ENCODE measurements at places on chromosomes 2 and 18. TPM values are rescaled to one million over a fixed set of nuclear protein-coding genes. Genes with fewer than 3 reads are reported as not detected.

DNA sequence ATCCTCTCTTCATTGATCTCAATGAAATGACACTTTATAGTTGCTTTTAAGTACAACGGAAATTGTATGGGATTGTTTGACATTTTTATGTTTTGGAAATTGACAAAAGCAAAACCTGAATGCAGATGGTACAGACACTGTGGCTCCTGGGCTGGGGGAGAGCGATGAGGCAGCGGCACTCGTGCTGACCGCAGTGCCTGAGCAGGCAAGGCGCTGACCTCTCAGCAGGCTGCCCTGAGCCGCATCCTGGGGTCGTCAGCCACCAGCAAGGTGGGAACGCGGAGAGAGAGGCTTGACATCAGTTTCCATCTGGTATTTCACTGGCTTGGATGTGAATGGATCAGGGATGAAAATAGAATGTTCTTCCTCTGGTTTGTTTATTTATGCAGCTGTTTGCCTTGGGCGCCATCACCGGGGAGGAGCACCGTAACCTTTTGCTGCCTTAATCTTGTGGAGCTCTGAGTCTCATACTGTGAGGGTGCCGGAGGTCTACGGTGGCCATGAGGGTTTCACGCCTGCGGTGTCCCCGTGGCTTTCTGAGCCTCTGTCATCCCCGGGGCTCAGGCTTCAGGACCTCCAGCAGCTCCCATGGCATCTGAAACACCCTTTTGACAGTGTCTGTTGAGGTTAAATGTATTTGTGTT, 94.8 kb upstream of the TPO start:
- no peak for DNase-seq

GRCh38 chr2:86337244-86337835, at the start of gene REEP1:
REEP1 (minus strand) TSS chr2:86337626; CDS start chr2:86337510, 116 bp downstream.
- DNase-seq = no peak

Gene G6PC2
- 0.10 TPM for polyA plus RNA-seq

- no peak for DNase-seq
Measured at GRCh38 chr2:108927936-108928659, 60.9 kb downstream of the EDAR start.

DNA sequence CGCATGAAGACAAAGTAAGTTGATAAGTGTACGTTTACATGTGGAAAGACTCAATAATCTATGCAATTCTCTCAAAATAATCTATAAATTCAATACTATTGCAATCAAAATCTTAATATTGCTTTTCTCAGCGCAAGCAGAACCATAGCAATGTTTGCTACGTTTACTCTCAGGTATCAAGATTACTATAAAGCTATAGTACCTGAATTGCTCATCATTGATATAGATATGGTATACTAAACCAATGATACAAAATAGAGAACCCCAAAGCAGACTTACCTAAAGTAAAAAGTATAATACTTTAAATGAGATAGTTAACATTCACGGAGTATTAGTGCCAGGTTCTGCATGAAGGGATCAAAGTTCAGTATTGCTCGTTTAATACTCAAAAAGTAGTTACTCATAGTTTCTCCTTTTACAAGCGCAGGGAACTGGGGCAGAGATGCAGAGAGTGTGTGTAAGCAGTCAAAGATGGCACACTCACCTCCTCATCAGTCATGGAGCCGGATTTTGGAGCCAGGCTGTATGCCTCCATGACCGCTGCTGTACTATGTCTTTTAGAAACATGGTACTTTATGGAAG, 391.0 kb upstream of the ID2 start:
- DNase-seq = no peak

Gene SIGLEC15
- polyA plus RNA-seq = 0.40 TPM

- peak; percentile 14 for DNase-seq
Measured at GRCh38 chr2:191376981-191377629, 131.9 kb downstream of the MYO1B start.
